ENCODE measurements at places on chromosomes 1 and 21.

DNA sequence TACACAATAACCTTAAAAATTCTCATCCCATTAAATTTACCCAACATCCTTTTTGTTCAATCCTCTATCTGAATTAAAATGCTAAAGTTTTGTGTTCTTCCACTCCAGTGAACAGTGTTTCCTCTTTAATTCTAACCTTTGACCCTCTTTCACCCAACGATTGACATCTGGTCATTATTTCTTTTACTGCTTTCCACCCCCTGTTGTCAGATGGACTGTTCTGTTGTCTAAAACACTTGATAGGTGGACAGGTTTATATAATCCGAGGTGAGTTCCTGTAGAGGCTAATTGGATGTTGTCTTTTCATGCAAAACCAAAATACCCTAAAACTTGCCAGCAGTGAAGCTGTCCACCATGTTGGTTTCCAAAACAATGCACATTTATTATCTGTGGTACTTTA, 73.4 kb upstream of the SERTAD4 start:
- DNase-seq: no peak

DNA sequence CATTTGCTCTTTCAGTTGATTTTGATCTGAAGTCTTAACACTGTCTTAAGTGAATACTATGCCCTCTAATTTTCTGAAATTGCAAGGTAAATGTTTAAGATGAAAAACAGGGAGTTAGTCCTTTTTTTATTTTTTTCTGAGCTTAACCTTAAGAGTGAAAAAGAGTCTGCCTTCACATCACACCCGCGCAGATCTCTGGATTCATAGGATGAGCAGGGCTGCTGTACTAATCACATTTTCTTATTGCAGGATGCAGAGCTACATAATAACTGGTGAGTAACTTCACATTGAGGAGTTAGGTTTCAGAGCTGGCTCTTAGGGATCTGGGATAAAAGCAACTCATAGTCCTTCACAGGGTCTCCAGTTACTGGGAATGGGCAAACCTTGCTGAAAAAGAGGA, 188.7 kb upstream of the ATP1B1 start:
- no peak for DNase-seq

GRCh38 chr21:45579383-45580180, 37.3 kb upstream of the SLC19A1 start:
- DNase-seq: no peak

DNA sequence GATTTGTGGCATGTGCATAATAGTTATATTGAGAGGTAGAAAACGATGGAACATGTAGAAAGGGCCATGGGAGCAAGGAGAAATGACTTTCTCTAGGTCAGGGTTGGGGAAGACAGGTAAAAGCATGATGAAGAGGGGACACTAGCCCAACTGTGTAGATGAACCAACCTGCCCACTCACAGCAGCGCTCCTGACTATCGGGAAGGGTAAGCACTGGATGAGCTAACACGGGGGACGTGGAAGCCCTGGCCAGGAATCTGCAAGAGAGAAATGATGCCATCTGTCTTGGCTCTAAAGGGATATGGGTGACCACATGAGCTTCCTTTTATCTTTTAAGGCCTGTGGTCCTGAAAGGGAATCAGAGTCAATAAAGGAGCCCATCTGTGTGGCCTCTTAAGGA, 36.2 kb upstream of the TMEM125 start:
- DNase-seq: no peak

GRCh38 chr1:89125913-89126580, at the start of gene GBP2:
GBP2 (minus strand) TSS chr1:89126114; CDS start chr1:89121966, 4,148 bp downstream.
- DNase-seq: no peak

DNA sequence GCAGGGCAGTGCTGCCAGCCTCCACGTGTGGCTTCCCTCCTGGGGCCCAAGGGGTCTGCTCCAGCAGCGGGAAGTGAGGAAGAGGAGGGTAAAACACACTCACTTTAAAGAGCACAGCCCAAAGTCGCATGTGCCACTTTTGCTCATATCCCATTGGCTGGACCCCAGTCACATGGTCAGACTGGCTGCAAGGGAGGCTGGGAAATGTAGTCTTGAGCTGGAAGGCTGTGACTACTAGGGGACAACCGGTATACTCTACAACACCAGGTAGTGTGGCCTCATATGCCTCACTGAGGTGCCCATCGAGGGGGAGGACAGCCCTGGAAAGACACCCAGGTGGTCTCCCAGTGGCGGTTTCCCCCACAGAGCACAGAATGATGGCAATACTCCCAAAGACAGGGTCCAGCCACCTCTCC, 45.2 kb downstream of the CAMK2N1 start:
- DNase-seq: no peak

GRCh38 chr1:6502000-6502891, 10.8 kb upstream of the PLEKHG5 start:
- DNase-seq: peak; percentile 53

GRCh38 chr1:10555635-10556429, 81.1 kb downstream of the PEX14 start:
- no peak for DNase-seq

DNA sequence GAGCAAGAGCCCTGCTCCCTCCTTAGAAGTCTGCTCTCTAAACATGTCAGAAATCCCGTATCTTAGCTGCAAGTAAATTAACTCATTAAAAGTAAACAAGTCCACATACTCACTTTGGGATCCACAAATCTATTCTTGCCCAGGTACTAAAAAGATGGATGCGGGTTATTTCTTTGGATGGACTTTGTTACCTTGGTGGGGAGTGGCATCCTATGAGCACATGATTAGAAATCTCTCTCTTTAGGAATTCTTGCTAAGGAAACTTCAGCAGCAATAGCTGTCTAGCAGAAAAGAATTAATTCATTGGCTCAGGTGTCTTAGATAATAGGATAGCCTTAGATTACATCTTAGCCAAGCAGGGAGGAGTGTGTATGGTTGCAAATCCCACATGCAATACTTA, 25.2 kb downstream of the NRDC start:
- no peak for DNase-seq

GRCh38 chr1:206447792-206448191, 22.5 kb upstream of the IKBKE start:
- no peak for DNase-seq

- DNase-seq: no peak
These were observed 63.5 kb downstream of the CYP4B1 start for GRCh38 chr1:46862348-46862747.

- no peak for DNase-seq
These were observed 42.1 kb upstream of the DNAJC6 start for GRCh38 chr1:65267271-65267670.

- no peak for DNase-seq
These were observed 8.1 kb upstream of the ACOT7 start for GRCh38 chr1:6401673-6402072.

- no peak for DNase-seq
These were observed 271.2 kb downstream of the MATN1 start for GRCh38 chr1:30452170-30452569.

DNA sequence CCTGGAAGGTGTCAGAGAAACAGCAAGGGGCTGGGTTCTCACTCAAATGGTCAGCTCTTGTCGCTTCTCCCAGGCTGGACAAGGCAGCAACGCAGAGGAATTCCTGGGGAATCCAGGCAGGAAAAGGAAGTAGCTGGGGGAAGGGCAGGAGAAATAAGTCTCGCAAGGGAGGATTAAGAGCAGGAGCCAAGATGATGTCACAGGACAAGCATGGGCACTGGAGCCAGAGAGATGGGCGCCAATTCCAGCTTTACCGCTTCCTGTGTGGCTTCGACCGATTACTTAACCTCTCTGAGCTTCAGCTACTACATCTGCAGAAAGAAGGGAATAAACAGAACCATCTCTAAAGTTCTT, 70.5 kb downstream of the SSBP3 start:
- DNase-seq: peak; percentile 39

DNA sequence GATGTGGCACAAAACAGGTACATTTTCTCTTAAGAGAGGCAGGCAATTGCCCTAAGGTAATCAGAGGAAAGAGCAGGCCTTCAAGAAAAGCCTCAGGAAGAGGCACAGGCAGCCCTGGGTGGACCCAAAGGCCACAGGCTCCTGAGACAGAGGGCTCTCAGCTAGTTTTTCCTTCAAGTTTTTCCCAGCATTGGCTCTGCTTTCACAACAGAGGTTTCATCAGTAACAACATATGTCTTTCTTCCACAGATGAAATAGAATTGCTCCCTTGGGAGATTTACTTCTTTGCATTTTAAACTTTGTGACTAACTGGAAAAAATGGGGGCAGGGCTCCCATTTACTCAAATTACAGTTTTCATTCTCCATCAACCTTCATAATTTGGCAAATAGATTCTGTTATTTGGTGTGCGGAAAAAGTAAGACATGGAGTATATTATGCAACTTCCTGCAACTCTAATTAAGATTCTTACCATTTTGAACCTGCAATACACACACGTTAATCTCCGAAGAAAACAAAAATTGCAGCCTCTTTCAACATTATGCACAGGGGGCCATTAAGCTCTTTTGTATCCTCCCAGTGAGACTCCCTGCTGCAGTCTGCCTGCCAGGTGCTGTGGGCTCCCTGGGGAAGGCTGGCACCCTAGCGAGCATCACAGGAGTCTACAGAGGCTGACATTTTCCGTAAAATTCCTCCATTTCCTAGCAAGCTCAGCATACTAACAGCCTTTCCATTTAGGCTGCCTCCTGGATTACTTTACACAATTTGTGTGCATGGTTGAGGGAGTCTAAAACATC, 282.3 kb downstream of the USH2A start:
- DNase-seq: no peak

GRCh38 chr21:23131177-23131576, 2133.0 kb downstream of the NCAM2 start:
- no peak for DNase-seq

GRCh38 chr1:164609089-164609488, 50.1 kb downstream of the PBX1 start:
- no peak for DNase-seq

DNA sequence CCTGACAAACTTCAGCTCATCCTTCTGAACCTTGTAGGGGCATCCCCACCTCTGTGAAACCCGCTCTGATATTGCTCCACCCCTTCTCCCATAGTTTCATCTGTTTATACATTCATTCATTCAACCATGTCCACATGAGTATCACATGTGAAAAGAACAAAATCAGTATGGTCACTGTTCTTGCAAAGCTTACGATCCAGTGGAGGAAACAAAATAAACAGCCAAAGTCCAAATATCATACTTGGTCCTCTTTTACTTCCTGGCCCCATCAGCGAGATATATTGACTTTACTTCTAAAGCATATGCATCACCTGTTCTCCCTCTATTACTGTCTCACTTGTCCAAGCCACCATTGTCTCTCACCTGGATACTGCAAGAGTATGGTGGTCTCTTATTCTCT, 35.6 kb downstream of the C8A start:
- DNase-seq: no peak

DNA sequence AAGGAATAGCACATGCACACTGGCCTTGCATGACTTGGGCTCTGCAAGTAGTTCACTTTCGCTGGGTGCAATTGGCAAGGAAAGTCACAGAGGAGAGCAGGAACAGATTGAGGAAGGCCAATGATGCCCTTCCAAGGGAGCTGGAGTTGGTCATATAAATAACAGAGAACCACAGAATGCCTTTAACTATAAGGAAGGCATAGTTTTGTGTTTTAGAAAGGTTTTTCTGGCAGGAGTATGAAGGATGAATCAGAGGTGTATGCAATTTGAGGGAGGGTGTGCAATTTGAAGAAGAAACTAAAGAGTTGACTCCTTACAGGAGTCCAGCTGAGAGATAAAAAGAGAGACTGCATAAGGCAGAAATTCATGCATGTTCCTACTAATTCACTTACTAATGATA, 112.1 kb downstream of the PHTF1 start:
- no peak for DNase-seq

GRCh38 chr1:83692524-83693381, 306.2 kb downstream of the TTLL7 start:
- DNase-seq: no peak

DNA sequence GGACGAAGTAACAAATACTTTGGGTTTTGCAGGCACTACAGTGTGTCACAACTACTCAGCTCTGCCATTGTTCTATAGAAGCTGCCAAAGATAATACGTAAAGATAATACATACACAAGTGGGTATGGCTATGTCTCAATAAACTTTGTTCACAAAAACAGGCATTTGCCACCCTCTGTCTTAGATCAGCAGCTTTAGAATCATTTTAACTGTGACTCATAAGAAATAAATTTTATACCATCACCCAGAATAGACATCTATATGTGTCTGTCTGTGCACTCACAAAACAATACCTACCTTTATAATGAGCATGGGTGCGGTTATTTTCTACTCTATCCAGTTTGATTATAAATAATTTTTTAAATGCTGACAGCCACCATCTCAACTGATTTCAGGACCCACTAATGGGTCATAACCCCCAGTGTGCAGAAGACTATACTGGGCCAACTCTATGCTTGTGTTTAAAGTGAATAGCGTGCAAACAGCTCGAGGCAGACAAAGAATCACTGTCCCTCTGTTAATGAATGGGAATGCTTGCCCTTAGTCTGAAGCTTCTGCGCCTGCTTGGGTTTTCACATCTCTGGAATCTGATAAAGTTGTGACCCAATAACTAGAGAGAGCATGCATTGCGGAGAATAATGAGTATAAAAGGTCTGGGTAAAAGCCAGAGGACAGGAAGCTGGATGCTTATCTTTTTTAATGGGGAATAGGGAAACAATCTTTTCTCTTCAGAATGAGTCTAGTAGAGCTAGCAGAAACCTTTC, 216.2 kb downstream of the PLPP3 start:
- DNase-seq: no peak

GRCh38 chr1:116310180-116310579, 62.9 kb upstream of the ATP1A1 start:
- no peak for DNase-seq

DNA sequence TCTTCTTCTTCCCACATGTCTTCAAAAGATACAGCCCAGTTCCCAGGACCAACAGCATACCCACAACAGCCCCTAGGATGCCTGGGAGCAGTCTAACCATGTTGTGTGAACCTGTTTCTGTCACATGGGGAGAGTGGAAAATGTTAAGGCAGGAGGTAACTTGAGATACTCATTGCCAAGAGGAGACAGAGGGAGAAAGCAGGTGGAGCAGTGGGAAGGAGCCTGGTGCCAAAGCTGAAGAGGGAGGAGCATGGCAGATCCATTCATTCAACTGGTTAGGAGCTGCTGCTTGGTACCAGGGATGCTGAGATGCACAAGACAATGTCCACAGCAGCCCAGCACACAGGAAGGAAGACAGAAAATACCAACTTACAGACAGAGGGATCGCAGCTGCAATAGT, 149.8 kb upstream of the ETV3 start:
- DNase-seq: no peak

DNA sequence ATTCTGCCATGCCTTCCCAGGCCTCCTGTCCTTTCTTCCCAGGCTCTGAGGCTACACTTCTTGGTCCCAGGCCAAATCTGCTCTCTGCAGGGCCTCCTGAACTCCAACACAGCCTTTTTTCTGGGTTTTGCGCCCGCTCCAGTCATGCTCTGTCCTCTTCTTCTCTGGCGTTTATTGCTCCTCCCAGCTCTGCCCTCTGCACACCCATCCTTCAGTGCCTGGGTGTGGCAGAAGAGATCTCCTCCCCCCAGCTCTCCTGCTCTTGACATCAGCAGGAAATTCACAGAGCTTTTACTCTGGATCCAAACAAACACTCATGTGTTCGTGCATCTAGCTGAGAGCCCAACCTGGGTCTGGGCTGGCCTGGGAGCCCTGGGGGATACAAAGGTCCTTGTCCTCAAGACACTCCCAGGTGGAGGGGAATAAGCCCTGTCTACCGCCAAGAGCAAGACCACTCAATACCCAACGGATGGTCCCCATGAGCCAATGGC, 22.9 kb upstream of the EPS8L3 start:
- DNase-seq: no peak

Measured in C1 segment of cervical spinal cord (tissue), 14 donors.